ENCODE measurements at places on chromosomes 3 and 15.

- no peak for DNase-seq
Observed at GRCh38 chr15:84643838-84644237, 10.2 kb downstream of the WDR73 start.

DNA sequence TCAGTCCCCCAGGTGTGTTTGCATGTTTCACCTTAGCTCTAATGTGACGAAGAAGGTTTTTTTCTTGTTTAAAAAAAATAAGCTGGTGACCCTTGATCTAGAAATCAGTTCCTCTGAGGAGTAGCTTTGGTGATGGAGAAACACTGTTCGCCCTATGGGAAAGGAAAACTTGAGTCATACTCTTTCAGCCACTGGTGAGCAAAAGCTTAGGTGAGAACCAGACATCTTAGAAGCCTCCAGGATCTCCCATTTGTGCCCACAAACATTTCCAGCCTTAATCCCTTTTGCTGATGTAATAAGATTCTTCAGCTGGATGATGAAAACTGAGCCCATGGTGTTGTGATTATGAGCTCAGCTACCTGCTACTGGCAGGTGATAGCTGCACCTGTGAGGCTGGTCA is 37.8 kb downstream of the SLC27A2 start:
- DNase-seq, result no peak

GRCh38 chr3:152910211-152910610 is 75.3 kb downstream of the P2RY1 start:
- no peak for DNase-seq

- no peak for DNase-seq
Observed at GRCh38 chr15:94968133-94968532, 736.8 kb downstream of the MCTP2 start.

- DNase-seq, result no peak
Observed at GRCh38 chr3:183879243-183879642, 5.4 kb downstream of the PARL start.

DNA sequence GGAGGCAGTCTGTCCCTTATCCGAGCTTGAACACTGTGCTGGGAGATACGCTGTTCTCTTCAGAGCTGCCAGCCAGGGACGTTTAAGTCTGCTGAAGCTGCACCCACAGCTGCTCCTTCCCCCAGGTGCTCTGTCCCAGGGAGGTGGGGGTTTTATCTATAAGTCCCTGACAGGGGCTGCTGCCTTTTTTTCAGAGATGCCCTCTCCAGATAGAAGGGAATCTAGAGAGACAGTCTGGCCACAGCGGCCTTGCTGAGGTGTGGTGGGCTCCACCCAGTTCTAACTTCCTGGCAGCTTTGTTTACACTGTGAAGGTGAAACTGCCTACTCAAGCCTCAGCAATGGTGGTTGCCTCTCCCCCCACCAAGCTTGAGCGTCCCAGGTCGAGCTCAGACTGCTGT is 319.9 kb upstream of the GRM7 start:
- no peak for DNase-seq

DNA sequence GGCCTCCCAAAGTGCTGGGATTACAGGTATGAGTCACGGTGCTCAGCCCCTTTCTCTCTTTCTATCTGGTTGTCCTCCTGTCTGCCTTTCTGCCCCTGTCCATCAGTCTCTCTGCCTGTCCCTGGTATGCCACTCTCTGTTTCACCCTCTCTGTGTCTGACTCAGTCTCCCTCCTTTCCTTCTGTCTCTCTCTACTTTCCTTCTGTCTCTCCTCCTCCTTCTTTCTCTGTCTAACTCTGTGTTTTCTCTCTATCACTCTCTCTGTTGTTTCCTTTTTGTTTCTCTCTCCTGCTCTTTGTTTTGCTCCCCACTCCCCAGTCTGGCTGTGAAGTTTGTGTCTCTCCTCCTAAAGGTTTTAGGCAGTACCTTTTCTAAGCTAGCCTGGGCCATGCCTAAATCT is 9.1 kb upstream of the STRA6 start:
- DNase-seq, result no peak

All from activated T-cell treated with anti-CD3 and anti-CD28 coated beads for 1 hour (primary cell).